ENCODE measurements at places on chromosomes 5 and 9. TPM values are rescaled to one million over a fixed set of nuclear protein-coding genes. Genes with fewer than 3 reads are reported as not detected.

DNA sequence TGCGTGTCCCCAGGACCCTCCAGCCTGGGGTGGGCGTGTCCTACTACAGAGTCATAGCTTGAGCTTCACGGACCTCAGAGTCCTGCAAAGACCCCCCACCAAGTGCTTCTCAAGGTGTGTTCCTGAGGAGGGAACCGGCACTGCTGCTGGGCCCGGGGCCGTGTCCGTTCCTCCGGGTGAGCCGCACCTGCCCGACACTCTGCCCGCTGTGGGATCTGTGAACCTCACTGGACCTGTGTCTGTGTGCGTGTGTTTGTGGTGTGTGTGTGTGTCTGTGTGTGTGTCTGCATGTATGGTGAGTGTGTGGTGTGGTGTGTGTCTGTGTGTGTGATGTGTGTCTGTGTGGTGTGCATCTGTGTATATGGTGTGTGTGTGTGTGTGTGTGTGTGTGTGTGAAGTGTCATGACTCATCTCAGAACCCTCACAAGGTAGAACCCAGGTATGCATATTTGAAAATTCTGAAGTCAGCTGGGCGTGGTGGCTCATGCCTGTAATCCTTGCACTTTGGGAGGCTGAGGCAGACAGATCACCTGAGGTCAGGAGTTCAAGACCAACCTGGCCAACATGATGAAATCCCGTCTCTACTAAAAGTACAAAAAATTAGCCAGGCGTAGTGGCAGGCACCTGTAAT is 40.9 kb upstream of the RXRA start:
- no peak for DNase-seq

Gene ARHGAP26
- total RNA-seq: 14.0 TPM

DNA sequence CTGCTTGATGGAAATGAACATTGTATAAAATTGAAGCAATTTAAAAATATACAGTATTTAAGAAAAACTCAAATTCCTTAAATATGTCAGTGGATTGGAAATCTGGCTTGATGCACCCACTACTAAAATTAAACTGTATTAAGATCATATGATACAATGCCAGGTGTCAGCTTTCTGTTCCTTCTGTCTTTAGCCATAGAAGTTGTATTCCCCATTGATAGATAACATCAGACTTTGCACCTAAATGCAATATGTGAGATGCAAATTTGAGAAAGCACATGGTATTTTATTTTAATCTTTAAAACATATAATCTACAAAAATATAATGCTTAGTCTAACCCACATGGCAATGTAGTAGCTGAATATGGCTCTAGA is 697.4 kb upstream of the WWC1 start:
- no peak for DNase-seq

GRCh38 chr5:149002053-149002452 is 60.8 kb downstream of the SH3TC2 start:
- peak; percentile 44 for DNase-seq

Gene C1QTNF3
- total RNA-seq: 10.5 TPM

DNA sequence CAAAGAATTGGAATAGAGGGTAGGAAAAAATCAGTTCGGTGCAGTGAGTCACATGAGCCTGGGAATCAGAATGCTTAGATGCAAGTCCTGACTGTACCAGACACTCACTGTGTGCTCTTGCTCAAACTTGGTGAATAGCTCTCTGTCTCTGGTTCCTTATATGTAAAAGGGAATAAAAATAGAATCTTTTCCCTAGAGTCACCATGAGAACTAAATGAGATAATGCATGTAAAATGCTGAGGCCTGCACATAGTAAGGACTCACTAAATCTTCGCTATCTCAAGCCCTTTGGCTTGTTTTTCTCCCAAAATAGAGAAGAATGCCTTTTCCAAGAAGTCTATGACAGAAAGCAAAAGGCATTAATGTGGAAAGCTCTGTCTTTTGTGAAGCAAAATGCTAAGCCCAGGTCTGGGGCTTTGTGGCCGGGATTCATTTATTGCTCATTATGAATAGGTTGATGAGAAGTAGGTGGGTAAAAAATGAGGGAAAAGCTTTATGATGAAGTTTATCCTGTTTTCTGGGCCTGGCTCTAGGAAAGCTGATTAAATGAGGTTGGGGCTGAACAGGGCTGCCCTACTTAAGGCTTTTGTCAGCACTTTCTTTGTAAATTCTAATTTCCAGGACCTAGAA is 483.3 kb downstream of the DMAC1 start:
- DNase-seq: no peak

GRCh38 chr5:157563929-157564716 is 11.5 kb downstream of the ADAM19 start:
- DNase-seq: no peak

- no peak for DNase-seq
Measured at GRCh38 chr9:89730715-89731114, 125.9 kb downstream of the GADD45G start.

Gene EGR1
- total RNA-seq: 1.3 TPM

Gene SPATA31A1
- total RNA-seq: not detected

Gene FRRS1L
- total RNA-seq: 0.10 TPM

Gene BTNL8
- total RNA-seq: not detected

GRCh38 chr5:56456002-56456401 is 222.9 kb upstream of the ANKRD55 start:
- no peak for DNase-seq

Gene SLCO6A1
- total RNA-seq: not detected

DNA sequence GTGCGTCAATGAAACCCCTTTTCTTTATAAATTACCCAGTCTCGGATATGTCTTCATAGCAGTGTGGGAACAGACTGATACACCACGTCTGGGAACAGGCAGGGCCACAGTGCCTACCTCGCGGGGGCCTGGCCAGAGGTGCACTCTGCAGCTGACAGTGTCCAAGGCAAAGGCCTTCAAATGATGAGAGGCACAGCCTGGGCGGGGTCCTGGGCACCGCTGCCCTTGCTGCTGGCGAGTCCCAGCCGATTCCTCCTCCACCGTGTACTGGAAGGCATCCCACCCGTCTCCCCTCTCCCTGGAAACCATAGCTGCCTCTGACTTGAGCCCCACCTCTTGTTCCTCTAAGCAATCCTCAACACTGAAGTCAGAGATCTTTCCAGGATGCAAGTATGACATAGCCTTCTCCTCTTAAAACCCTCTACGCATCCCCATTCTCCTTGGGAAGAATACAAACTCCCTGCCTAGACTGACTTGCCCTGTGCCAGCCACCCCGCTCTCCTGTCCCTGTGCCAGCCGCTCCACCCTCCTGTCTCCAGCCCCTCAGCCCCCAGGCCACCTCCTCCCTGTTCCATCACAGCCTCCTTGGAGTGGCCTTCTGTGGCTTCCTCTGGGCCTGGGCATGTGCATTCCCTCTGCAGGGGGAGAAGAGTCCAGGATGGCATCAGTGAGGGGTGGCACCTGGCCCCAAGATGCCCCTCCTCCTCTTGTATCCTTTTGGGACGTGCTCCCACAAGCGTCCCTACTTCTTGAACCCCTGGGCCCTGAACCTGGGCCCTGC is 8.1 kb upstream of the COL5A1 start:
- no peak for DNase-seq

DNA sequence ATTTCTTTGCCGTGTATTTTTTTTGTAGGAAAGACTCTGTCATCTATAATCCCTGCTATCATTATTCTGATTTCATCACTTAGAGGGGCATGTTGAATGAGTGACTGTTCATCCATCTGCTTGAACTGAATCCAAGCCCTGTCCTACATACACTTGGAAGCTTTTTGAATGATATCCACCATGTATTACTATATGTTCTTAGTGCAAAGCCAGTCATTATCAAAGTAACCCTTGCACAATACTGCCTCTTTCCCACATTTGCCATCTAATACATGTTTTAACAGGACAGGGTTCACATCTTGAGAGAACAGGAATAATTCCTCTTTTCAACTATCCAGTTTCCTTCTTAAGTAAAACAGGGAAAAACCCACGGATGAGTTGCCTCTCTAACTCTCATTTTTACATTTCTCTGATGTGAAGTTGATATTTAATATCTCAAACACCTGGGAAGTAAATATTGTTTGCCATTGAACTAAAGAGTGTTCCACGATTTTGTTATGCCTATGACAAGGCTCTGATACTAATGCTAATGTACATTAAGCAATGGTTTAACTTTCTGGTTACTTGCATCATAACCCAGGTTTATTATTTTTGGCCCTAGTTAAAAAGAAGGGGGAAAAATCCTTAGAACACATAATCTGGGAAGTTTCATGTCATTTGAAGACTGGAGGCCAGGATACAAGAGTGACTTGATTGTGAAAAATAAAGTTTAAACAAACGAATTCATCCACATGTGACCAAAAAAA is 103.7 kb upstream of the TARS1 start:
- no peak for DNase-seq

GRCh38 chr5:8322484-8322883 is 453.5 kb downstream of the MTRR start:
- no peak for DNase-seq

GRCh38 chr5:168790002-168790635 is 211.0 kb upstream of the PANK3 start:
- no peak for DNase-seq

- no peak for DNase-seq
Measured at GRCh38 chr9:129435988-129436717, 184.7 kb downstream of the C9orf50 start.

Data from glomerular endothelial cell (primary cell).